ENCODE measurements at places on chromosomes 7 and 10.
A peak's percentile ranks its signal among the peaks of the same experiment; 100 is the strongest.

- DNase-seq: no peak
Observed at GRCh38 chr7:22812353-22812752, 10.3 kb downstream of the TOMM7 start.

- no peak for DNase-seq
Observed at GRCh38 chr7:54116956-54117355, 425.2 kb upstream of the VSTM2A start.

DNA sequence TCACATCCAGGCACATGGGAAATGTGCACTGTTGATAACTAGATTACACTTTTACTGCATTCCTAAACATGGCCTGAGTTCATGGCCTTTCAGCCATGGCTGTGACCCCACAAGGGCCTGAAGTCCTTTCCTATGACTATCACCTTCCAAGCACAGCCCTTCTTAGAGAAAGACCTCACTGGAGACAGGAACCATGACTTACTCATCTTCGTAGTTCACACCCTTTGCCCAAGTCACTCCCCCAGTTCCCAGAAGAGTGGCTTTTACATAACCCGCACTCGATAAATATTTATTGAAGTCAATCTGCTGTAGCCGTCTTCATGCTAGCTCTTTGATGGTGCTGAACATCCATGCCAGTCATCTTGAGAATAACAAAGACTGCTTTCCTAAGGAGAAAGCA, 632.5 kb upstream of the NRP1 start:
- no peak for DNase-seq

DNA sequence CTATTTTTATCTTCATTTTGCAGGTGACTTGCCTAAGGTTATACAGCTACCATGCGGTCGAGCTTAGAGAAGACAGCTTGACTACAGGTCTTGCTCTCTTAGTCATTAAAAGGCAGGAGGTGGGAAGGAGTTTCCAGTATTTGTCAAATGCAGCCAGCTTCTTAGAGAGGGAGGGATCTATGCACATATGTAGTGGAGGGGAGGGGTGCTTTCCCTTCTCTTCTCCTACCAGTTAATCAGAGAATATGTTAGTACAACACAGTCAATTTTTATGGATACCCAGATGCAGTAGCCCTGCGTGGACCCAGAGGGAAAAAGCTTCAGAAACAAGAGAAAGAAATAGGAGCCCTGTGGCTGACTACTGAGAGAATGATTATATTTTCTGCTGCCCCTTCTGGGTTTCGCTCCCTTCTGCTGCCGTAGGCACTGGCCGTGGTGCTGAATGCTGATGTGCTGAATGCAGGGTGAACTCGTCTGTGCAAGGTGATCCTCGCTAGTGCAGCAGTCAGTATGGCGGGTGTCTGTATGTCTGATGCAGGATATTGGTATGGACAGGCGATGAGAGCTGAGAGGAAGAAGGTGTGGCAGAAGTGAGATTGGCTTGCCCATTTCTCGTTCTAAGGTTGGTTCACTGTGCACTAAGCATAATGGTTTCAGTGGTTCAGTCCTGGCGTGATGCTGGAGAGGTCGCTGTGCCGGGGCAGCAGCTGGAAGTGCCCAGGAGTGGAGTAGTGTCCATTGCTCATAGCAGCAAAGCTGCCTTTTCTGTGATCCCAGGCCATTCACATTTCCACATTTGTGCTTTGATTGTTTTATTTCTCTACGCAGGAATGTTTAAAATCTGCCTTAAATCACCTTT, 189.2 kb upstream of the PODXL start:
- peak; percentile 18 for DNase-seq

DNA sequence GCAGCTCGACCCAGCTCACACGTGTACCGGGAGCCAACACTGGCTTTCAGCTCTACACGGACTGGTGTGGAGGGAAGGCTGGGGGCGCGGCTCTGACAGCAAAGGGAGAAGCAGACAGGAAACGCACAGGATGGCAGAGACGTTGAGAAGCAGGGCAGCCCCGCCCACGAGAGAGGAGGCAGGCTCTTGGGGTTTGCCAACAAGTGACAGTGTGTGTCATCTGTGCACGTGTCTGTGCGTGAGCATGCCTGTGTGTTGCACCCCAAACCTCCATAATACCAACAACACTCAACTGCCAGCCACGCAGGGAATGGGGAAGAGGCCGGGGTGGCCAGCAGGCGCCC, 64.4 kb upstream of the PDGFA start:
- no peak for DNase-seq

DNA sequence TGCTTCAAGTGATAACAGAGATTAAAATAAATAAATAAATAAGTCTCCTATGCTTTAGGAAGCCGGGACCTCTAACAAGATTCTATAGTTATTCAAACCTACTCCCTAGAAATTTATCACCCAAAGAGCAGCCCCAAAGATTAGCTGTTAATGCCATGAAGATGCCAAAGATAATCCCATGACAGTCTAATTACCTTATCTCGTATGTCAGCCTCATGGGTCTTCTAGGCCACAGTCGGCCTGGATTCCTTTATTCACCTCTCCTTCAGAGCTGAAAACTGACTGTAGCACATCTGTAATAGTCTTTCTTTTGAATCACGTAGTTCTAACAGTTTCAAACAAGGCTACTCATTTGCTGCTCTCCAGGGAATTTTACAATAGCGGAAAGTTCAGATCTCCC, 24.2 kb downstream of the COL1A2 start:
- DNase-seq: no peak

- DNase-seq: peak; percentile 80
Observed at GRCh38 chr7:70856901-70857630, 274.9 kb upstream of the GALNT17 start.

- DNase-seq: no peak
Observed at GRCh38 chr10:70254778-70255328, 21.6 kb upstream of the PPA1 start.

DNA sequence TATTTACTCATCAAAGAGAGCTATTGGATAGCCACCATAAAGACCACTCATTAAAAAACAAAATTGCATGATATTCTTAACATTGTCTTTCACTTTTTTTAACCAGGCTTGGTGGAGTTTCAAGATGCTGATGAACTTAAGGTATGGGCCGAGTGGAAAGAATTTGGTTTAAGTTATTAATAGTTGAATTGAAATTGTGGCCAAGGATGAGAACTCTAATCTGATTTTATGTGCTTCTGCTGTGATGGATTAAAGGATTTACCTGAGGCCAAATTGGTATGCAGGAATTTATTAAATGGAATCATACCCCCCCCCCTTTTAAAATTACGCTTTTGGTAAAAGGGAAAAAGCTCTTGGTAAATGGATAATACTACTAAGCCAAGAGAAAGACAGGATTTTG, 33.8 kb upstream of the TOMM7 start:
- no peak for DNase-seq

DNA sequence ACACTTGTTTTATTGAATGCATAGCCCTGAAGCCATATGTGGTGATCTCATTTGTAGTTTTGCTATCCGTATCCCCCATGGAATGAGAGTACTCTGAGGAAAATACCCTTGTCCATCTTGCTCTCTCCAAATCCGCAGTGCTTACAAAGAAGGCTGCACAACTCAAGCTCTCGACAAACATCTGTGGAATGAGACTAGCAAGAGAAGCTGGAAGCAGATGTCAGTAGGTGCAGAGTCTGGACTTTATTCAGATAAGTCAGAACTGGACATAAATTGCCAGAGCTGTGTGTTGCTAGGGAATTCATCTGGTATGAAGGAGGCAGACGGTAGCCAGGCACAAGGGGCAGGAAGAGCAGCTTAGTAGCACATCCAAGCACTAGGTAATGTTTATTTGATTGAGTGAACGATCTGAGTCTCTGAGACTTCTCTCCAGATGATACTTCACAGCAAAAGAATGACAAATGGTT, 1046.2 kb downstream of the XPNPEP1 start:
- no peak for DNase-seq

DNA sequence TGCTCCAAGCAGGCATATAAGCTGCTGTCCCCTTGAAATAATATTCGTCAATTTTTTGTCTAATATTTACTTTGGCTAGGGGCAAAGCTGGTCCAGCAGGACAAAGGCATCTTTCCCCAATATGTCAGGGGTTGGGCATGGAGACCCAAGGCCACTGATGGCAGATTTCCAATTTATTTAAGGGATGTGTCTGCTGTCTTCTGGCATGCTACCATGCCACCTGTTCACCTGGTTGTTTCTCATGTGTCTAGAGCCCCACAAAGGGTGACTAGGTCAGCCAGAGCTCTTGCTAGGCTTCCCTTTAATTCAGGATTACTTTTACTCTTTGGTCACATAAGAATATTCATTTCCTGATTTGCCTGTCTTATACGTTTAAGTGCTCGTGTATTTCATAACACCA, 22.1 kb upstream of the SYPL1 start:
- no peak for DNase-seq

- DNase-seq: no peak
Observed at GRCh38 chr7:99786726-99787335, 2.8 kb upstream of the CYP3A4 start.

- DNase-seq: no peak
Observed at GRCh38 chr7:79494046-79494445, 40.6 kb upstream of the MAGI2 start.

DNA sequence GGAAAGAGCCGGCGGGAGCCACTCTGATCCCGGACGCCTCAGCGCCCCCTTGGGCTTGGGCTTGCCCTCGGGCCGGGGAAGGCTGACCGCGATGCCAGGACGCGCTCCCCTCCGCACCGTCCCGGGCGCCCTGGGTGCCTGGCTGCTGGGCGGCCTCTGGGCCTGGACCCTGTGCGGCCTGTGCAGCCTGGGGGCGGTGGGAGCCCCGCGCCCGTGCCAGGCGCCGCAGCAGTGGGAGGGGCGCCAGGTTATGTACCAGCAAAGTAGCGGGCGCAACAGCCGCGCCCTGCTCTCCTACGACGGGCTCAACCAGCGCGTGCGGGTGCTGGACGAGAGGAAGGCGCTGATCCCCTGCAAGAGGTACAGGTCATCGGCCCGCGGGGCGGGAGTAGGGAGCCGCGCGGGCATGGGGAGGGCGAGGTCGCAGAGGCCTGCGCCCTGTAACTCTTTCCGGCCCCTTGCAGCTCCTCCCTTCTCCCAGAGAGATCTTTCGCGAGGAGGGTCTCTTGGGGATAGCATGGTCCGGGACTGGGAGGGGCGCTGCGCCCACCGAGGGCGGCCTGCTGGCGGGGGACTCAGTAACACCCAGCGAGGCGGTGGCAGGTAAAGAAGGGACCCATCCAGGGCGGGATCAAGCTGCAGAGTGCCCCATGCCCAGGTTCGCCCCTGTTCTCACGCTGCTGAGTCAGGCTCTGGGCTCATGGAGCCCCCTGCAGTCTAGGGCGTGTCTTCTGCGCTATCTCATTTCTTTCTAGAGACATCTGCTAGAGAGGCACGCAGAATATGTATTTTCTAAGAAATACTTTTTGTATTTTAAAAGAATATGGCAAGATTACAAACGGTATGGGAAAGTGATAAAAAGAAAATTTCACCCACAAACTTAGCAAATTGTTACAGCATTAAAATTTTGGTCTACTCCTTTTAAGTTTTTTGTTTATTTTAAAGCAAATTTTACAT, 687 bp downstream of the EPDR1 start:
- peak; percentile 72 for DNase-seq

DNA sequence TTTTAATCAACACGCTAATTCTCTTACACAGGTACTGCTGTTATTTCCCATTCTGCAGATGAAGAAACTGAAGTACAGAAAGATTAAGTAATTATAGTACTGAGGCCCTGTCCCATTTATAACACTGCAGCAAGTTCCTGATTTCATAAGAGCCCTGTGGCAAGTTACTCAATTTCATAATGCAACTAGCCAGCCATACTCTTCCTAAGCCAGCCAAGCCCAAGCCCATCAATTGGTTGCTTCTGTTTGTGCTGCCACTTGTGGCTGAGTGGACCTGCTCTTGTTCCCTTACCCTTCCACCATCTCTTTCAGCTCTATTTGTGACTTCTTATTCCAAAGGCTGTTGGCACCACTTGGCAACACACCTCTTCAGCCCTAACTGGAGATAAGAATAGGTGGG, 19.7 kb upstream of the PRPF18 start:
- DNase-seq: no peak

DNA sequence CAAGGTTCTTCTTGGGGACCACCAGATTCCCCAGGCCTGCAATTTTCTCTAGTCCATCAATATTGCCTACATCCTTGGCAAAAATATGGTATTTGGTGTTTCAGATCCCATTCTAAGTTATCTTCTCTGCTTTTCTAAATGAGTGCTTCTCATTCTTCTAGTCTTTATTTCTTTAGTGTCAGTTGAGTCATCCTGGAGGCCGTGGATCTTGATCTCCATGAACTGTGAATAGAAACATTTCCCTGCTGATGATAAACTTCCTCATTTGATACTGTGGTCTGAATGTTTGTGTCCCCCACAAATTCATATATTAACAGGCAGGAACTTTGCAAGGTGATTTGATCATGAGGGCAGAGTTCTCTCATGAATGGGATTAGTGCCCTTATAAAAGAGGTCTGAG, 779.3 kb downstream of the INHBA start:
- no peak for DNase-seq

GRCh38 chr10:82394987-82395386, 520.0 kb downstream of the NRG3 start:
- no peak for DNase-seq

- no peak for DNase-seq
Observed at GRCh38 chr7:131673576-131673975, 117.1 kb upstream of the PODXL start.

GRCh38 chr7:70271617-70272081, 673.4 kb downstream of the AUTS2 start:
- no peak for DNase-seq

- no peak for DNase-seq
Observed at GRCh38 chr10:9091530-9092093, 1037.1 kb downstream of the GATA3 start.

DNA sequence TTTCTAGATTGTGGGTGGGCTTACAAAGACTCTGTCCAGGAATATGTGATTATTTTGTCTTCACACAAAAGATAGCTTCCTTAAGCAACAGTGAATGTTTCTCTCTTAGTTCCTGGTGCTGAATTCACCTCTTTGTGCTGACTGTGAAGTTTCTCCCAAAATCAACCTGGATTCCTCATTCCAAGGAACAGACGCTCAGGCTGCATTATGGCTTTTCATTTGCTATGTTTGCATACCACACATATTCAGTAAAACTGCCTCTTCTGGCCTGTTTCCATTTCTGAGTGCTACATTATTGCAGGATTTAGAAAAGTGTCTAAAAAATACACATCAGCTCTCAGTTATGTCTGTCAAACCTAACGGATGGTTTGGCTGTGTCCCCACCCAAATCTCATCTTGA, 21.5 kb downstream of the MACROH2A2 start:
- no peak for DNase-seq

- DNase-seq: no peak
Observed at GRCh38 chr10:71213127-71213621, 804 bp downstream of the UNC5B start.

GRCh38 chr10:63423494-63423893, 42.3 kb downstream of the JMJD1C start:
- no peak for DNase-seq

GRCh38 chr10:126838316-126838715, 66.9 kb upstream of the DOCK1 start:
- no peak for DNase-seq

DNA sequence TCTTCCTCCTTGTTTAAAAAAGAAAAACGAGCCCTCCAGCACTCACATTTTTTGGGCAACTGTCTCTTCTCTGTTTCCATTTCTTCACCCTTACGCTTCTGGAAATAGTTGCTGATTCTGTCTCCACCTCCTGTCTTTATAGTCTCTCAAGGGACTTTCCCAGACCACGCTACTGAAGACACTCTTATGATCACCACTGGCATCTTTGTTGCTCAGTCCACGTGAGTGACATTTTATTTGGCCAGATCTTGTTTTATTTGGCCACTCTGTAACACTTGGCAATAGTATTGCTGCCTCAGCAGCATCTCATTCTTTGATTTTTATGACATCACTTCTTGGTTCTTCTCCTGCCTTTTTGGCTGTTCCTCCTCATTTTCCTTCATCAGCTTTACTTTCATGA, 21.6 kb upstream of the NME8 start:
- no peak for DNase-seq
